ENCODE measurements at places on chromosomes 7 and 10.
A peak's percentile ranks its signal among the peaks of the same experiment; 100 is the strongest.

GRCh38 chr10:59499460-59499859 is 137.1 kb upstream of the FAM13C start:
- no peak for DNase-seq

GRCh38 chr7:4871056-4871680 is 9.3 kb upstream of the PAPOLB start:
- no peak for DNase-seq

- DNase-seq: no peak
Measured at GRCh38 chr10:36717118-36717517, 408.3 kb upstream of the ANKRD30A start.

- no peak for DNase-seq
Measured at GRCh38 chr10:78672918-78673317, 395.8 kb upstream of the ZMIZ1 start.

GRCh38 chr7:121395494-121395960 is 581 bp downstream of the FAM3C start:
- DNase-seq: peak; percentile 42

DNA sequence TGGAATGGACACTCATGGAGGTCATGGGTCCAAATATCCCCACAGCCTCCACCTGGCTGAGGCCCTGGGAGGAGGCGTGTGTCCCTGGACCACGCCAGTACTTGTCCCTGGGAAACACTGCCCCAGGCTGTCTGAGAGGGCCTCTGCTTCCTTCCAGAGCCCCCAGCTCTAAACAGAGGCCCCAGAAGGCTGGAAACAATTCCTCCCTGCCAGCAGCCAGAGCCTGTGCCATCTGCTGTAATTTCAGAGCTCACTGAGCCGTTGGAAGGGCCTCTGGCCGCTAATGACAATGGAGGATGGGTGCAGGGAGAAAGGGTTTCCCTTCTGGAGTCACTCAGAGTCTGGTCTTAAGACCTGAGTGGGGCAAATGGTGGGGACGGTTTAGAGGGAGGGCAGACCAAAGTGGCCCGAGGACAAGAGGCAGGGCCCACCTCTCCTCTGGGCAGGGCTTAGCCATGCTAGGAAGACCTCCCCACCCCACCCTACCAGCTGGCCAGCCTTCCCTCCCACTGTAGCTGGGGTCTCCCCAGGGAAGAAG is 7.1 kb downstream of the CHAT start:
- no peak for DNase-seq
